Stimulated activated CD4-positive, alpha-beta T cell treated with anti-CD3 and anti-CD28 coated beads, TNF-alpha, amount 100 ng/mL, for 1 hour (primary cell): ENCODE measurements at places on chromosomes 6 and 20.

- DNase-seq: no peak
These were observed 60.9 kb upstream of the TULP1 start for GRCh38 chr6:35573495-35574110.

GRCh38 chr6:166259296-166259977, 48.8 kb downstream of the PRR18 start:
- no peak for DNase-seq

DNA sequence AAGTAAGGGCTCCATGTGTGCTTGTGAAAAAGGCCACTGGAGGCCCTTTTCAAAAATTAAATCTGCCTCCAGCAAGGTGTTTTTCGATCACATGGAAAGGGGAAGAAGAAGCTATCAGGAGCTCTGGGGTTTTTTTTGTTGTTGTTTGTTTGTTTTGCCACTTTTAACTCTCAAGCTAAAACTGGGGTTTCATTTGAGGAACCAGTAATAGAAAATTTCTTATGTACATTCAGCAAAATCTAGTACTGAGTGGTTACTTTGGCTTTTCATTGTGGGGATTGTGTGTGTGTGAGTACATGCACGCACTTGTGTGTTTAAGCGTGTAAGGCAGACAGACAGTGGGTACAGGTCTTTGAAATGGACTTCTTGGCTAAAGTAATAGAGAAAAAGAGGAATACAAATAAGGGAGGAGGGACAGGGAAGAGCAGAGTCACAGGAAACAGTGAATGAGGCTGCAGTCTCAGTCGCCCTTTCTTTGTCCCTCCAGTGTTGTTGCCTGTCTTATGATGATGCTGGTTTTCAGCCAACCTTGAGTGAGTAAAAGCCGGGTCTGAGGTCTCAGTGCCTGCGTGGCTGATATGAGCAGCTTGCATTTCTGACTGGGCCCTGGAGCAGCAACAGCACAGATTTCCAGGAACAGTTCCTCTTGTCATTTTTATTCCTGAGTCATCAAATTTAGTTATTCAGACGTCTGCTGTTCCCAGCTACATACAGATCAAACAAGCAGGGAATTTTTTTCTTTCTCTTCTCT, 26.2 kb downstream of the SLC16A10 start:
- DNase-seq: no peak

GRCh38 chr20:10376270-10377075, 57.5 kb downstream of the MKKS start:
- DNase-seq: no peak

DNA sequence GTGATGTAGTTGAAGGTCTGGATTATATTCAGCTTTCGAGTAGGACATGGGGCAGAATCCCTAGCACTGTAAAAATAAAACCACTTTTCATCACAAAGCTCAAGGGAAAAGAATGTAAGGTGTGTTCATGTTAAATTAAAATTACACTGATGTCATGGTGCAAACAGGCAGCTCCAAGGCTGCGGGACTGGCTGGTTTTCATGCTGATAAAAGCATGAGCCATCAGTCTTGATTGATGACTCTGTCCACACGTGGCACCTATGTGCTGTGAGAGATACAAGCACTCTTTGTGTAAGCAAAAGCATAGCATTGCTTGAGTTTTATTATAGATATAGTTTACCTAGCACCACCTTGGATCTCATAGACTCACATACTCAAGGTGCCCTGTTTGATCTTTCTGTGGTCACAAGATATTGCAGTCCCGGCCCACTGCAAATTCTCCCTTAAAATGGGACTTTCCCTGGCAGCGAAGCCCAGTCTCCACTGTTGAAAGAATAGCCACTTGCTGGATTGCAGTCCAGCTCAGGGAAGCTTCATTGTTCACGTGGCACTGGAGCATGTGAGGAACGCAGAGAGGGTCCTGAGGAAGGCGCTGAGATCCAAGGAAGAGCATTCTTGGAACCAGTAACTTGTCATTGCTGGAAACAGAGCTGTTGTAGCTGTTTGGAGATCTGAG, 90.6 kb downstream of the TIAM2 start:
- DNase-seq: no peak

GRCh38 chr6:170047823-170048222, 243.1 kb downstream of the DLL1 start:
- no peak for DNase-seq

DNA sequence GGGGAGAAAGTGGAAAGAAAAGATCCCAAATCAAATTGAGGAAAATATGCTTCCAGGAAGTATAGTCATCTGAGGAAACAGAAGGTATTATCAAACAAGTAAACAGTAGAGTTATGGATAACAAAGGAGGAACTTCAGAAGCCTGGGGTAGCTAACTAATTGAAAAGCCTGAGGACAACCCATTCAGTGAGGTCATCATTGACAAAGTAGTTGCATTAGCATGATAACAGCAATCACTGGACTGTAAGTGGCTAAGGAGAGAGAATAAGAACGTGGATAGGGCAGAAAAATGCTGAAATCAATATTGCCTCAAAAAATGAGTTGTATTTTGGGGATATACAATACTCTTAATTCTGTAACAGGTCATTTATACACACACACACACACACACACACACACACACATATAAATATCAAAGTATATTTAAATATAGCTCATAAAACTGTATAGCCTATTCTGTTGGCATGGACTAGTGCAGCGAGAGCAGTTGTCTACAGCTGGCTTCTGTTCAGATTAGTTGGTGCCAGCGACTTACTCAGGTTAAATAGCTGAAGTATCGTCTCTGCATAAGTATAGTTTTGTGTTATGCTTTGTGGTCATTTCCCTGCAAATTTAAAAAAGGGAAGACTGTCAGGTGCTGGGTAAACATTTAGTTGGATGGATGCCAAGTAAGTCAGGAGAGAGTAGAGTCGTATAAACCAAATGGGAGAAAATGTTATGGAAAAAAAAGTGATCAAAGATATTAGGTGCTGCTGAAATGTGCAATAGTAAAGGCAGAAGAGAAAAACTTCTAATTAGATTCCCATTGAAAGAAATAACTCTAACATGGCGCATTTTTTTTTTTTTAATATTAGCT, 33.8 kb upstream of the CTAGE9 start:
- DNase-seq: no peak

DNA sequence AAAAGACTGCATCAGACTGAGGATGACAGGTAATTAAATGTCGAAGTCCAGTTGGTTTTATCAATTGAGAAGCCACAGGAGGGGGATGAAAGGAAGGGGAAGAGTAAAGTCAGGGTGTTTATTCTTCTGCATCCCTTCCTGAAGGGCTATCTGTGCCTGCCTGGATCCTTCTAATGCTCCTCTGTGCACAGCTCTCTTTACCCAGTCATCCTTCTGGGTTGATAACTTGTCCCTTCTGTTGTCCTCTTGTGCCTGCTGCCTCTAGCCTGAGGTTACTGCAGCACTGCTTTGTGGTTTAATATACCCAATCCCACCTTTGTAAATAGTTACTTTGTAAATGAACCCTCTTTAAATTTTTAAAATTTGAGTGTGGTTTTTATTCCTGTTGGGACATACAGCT, 1127.3 kb downstream of the EPHA7 start:
- no peak for DNase-seq

GRCh38 chr6:122730775-122731386, 48.6 kb upstream of the FABP7 start:
- DNase-seq: no peak

- no peak for DNase-seq
These were observed 75.0 kb upstream of the SULF2 start for GRCh38 chr20:47860049-47860830.

DNA sequence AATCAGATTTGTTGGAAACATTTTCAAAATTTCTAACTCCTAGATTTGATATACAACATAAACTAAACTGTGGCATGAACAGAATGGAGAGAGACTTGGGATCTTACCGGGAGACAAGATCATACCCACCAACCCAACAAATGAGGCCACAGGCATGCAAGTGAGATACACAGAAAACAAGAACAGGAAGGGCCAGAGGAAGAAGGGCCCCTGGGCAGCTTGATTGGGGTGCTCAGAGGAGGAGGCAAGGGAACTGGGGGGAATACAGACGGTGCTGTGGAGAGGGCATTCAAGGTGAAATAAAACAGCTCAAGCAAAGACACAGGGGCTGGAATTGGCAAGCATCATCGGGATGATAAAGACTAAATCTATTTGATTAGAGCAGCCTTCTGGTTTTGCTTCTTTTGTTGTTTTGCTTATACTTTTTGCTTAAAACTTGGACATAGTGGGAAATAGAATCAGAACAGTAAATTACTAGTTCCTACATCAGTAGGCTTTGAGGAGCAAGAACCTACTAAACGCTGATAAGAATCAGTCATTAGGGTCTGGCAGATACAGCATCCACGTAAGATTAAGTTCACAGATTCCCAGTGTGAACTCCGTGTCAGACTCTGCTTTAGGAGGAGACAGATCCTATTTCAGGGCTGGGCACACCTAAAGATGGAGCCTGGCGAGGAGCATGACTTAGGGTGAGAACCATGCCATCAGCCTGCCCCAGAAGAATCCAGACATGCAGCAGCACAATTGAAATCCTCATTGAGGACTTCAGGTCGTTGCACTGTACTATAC, 3.5 kb upstream of the RAMACL start:
- no peak for DNase-seq

DNA sequence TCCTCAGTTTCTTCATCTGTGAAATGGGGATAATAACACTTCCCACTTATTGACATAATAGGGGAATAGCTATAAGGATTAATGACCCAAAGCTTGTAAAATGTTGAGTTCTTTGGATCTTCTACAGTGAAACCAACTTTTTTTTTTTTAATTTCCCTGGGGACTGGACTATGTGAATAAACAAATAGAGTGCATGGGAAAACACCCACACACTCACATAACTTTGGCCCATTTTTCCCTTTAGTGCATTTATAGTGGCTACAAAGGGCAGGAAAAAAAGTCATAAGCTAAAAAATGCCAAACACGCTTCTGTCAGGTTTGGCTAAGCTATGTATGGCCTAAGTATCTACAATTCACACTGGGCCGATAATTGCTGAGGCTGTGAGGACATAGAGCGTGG, 406.2 kb upstream of the JAG1 start:
- no peak for DNase-seq

DNA sequence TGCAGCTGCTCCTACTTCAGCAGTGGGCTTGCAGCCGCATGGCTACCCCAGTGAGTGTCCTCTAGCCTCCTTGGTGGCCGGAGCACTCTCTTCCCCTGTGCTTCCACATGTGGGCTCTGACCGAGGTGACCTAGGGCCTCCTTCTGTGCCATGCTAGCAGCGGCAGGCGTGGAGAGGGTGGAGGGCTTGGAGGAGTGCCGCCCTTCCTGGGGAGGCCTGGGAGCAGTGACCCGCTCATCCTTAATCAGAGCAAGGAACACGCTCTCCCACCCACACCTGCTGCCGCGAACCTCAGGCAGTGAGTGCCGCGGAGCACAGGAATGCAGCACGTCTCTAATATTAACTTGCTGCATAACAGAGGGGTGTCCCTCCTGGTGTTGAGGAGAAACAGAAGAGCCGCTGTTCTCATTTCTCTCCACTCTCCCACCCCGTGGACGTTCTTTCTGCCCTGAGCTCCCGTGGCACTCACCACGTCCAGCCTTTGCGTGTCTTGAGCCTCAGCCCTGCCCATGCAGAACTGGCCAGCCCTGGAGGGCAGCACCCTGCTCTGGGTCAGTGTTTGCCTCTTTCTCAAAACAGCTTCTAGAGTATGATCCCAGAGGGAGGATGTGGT, 31.9 kb downstream of the DUSP22 start:
- DNase-seq: no peak

- DNase-seq: no peak
These were observed 286.3 kb downstream of the BTBD3 start for GRCh38 chr20:12203981-12204380.

GRCh38 chr20:50788045-50788991, 6.5 kb upstream of the BCAS4 start:
- no peak for DNase-seq

DNA sequence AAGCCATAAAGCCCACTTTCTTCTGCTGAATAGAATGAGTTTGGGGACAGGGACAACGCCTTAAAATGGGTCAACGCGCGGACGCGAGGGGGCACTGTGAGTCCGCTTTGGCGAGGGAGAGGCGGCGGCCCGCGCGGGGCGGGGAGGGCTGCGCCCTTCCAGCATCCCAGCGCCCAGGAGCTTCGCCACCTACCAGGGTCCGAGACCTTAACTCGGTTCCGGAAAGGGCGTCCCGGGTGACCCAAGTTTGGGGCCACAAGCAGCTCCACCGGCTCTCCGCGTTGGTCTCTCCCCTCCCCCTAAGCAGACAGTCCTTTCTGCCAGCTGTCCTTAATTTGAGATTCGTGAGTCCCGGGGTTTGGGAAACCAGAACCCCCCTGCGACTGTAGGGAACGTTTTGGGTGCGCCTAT, 1.8 kb upstream of the SAMD5 start:
- no peak for DNase-seq

GRCh38 chr6:21375151-21376116, 218.1 kb upstream of the SOX4 start:
- DNase-seq: no peak

GRCh38 chr20:48283470-48284110, 498.3 kb upstream of the SULF2 start:
- no peak for DNase-seq

DNA sequence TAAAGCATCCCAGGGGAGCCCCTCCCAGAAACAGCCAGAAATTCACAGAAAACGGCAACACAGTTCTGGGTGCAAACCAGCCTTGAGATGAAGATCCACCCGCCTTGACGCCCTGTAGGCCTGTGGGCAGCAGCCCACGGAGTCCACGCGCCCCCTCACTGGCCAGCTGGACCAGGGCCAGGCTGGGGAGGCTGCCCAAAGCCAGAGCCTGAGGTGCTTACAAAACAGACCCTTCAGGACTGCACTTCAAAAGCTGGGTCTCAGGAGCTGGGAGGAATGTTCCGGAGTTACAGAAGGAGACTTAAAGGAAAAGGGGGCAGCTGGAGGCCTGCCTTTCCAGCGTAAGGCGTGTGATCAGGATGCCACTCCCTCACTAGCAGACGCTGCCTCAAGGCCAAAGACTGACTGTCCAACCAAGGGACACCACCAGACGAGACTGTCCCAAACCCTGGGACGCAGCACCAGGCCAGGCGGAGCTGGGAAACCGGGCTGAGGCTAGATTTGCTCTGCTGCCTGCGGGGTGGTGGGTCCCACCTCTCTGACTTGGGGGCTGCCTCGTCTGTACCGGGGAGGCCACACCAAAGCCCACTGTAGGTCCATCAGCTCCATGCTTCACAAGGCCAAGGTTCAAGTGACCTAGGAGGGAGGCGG, 48.1 kb downstream of the RRBP1 start:
- DNase-seq: no peak

- DNase-seq: no peak
These were observed 58.8 kb downstream of the BMP6 start for GRCh38 chr6:7784706-7785105.

DNA sequence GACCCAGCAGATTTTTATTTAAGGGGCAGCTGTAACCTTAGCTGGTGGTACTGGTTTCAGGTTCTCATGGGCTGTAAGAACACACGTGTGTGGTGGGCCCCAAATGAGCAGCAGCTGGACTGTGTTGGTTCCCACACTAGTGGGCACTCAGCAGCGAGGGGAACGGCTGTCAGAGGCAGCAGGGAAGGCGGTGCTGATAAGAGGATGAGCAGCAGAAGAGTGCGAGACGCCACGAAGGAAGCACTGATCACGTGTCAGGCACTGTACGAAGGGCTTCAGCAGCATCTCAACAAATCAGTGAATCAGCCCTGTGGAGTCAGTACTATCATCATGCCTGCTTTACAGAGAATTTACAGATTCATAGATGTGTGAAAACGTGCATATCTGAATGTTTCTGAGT, 41.0 kb upstream of the EMILIN3 start:
- DNase-seq: no peak
